ENCODE measurements at places on chromosomes 6 and 20.

- no peak for DNase-seq
Measured at GRCh38 chr20:10861090-10861489, 187.3 kb upstream of the JAG1 start.

- no peak for DNase-seq
Measured at GRCh38 chr6:118542184-118542952, 5.7 kb upstream of the PLN start.

GRCh38 chr6:137415127-137415833, 78.9 kb downstream of the OLIG3 start:
- DNase-seq: peak; percentile 74

DNA sequence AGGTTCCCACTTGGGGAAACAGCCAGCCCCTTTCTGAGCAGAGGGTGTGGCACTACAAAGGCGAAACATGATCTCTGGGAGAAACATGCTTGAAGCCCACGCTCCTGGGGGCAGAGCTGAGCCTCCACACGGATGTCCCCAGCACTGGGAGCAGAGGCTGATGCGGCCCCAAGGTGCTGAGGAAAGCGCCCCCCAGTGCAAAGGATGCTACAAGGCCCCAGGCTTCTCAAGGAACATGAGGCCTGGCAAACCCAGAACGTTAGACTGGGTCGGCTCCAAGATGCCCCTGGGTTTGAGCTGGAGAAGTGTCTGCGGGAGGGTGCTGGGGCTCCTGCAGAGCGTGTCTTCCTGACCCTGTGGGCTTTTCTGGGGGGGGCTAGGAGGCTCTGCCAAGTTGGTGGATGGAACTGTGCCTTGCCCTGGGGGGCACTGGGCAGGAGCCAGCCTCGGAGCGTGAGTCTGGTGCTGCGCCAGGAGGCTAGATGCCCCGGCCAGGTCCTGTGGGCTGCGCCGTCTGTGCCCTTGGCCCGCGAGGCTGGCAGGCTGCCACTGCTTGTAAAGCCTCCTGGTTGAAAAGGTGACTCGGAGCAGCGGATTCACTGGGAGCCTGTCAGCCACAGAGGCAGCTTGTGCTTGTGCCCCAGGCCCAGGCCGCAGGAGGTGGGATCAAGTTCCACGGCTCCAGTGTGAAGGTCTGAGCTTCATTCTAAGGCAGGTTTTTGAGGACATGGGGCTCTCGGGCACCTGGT, 8.1 kb downstream of the SYNJ2 start:
- peak; percentile 57 for DNase-seq
